GM23338 (cell line): ENCODE measurements at places on chromosomes 7 and 10.

DNA sequence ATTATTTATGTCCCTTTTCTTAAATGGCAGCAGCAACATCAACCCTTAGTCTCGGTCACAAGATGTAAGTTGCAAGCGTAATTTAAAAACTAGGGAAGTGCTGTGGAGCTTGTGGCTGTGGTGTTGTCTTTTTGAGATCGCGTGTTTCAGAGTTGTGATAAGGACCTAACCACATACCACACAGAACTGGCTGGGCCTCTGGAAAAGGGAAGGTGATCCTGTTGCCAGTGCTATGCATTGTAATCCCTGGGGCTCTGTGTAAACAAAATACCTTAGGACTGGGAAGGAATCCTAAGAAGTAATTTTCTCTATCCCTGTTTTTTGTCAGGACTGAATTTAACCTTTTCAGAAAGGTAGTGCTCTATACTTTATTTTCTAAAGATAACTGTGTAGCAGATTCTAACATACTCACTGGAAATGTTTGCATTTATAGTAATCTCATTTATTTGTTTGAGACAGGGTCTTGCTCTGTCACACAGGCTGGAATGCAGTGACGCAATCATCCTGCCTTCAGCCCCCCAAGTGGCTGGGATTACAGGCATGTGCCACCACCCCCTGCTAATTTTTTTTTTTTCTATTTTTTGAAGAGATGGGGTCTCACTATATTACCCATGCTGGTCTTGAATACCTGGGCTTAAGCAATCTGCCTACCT, 60.4 kb downstream of the INPP5F start:
- H3K27ac ChIP-seq = peak overlapping the region; percentile 92
- H3K36me3 ChIP-seq = no peaks in the 10 kb centered on the region
- H3K4me3 ChIP-seq = peak overlapping the region; percentile 28; the same call in 1 of the 2 replicates
- DNase-seq = peak; percentile 91

GRCh38 chr7:114835303-114835702, 86.6 kb upstream of the MDFIC start:
- H3K36me3 ChIP-seq = no peaks in the 10 kb centered on the region
- H3K4me3 ChIP-seq = no peak overlapping the region
- H3K4me1 ChIP-seq = no peaks in the 10 kb centered on the region

GRCh38 chr7:78845155-78845554, 608.3 kb downstream of the MAGI2 start:
- no peaks in the 10 kb centered on the region for H3K36me3 ChIP-seq
- no peaks in the 10 kb centered on the region for H3K4me1 ChIP-seq
- H3K27me3 ChIP-seq = no peaks in the 10 kb centered on the region

DNA sequence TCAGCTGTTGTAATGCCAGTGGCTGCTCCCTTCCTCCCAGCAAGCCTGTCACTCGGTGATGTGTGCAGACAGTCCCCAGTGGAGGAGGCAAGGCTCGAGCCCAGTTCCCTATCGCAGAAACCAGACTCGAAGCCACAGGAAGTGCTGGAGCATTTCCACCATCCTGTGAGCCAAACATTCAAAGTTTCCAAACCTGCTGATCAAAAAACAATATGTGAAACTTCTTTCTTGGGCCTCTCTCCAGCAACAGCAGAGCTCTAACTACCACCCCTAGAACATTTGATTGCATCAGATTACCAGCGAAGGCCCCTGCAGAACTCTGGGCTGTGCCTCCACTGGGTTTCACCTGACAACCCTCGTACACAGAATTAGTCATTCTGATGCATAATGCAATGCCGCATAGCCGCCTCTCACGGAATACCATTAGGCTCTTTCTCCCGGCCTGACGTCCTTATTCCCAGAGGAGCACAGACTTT, 94.0 kb downstream of the ELMO1 start:
- H3K36me3 ChIP-seq = no peaks in the 10 kb centered on the region
- H3K27ac ChIP-seq = no peak overlapping the region; the same call in 1 of the 2 replicates
- DNase-seq = no peak
- peaks cover 13% of the 10 kb centered on the region for H3K4me1 ChIP-seq
- no peak overlapping the region for H3K4me3 ChIP-seq
